ENCODE measurements at places on chromosomes 7 and 10. TPM values are rescaled to one million over a fixed set of nuclear protein-coding genes. Genes with fewer than 3 reads are reported as not detected.

DNA sequence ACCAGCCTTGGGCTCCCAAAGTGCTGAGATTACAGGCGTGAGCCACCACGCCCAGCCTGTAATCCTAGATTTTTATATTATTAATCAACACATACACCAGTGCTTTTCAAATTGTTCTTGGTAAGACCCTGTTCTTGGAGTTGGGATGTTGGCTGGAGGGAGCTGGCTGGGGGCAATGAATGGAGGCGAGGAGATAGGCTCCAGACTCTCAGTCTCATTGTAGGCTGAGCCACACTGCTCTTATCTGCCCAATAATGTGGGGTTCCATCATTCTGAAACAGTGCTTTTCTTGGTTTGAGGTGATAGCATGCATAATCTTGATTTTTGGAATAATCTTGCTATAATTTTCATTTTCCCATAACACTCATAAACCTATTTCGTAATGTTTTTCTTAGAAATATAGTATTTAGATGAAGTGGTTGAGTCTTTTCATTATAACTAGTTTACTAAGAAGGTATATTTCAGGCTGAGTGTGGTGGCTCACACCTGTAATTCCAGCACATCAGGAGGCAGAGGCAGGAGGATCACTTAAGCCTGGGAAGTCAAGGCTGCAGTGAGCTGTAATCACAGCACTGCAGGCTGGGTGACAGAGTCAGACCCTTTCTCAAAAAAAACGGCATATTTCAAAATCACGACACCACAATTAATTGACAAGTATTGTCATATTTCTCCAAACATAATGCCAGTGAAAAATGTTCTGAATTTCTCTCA, 65.1 kb upstream of the LYZL2 start:
- no peak for DNase-seq

GRCh38 chr7:134696261-134696660, 49.6 kb downstream of the BPGM start:
- DNase-seq: no peak

DNA sequence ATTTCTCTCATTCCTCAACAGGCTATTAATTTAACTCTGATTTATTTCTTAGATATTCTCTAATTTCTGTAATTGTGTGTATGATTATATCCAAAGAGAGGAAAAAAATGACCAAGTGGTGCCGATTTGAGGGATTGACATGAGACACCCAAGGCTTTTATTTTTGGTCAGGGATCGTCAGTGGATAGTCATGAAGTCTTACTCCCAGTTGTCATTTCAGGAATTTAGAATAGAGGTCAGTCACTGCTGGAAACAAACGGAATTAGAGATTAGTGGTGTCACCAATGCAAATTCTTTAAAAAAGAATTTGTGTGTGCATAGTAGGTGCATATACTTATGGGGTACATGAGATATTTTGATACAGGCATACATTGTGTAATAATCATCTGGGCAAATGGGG, 26.8 kb upstream of the AGR3 start:
- no peak for DNase-seq

- no peak for DNase-seq
Measured at GRCh38 chr10:16570731-16571130, 49.1 kb upstream of the C1QL3 start.

- DNase-seq: no peak
Measured at GRCh38 chr7:104252409-104253134, 44.8 kb upstream of the ORC5 start.

Gene DPYSL4
- total RNA-seq: 24.9 TPM

DNA sequence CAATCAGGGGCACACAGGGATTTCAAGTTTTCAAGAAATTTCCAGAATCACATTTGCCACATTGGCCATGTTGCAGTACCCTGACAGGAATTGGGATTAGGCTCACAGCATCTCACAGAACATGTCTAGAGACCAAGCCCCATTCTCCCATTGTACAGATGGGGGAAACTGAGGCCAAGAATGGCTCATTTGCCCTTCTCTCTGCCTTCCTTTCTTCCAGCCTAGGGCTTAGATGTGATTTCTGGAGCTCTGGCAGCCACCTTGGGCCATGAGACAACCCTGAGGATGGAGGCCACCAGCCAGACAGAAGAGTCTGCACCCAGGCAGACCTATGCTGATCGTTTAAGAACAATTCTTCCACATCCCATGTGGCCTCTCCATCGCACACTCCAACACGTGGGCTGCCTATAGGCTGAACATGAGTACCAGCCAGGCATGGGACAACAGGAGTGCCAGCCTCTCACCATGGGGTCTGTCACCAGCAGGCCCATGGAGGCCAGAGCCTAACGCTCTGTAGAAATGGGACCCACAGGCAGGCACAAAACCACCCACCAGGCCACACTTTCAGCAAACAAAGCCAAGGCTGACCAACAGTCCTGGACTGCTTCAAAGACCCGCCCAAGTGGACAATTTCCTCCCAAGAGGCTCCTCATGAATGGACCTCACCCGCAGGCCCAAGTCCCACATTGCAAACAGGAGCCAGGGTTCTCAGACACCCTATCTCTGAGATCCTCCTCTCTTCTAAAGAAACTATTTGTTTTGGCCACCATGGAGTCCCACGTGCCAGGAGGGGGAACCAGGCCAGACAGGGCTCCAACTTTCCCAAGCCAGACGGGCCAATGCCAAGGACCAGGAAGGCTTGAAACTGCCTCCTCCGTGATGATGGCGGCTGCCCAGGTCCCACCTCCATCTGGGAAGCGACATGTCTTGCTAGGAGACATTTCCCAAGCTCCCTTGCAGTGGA, 20.7 kb downstream of the PDGFA start:
- DNase-seq: peak; percentile 2

- no peak for DNase-seq
Measured at GRCh38 chr7:39589323-39590111, 23.3 kb downstream of the YAE1 start.

- DNase-seq: no peak
Measured at GRCh38 chr7:84088802-84089201, 105.8 kb downstream of the SEMA3A start.

Gene HABP2
- total RNA-seq: not detected

GRCh38 chr10:132551808-132552130, 14.2 kb downstream of the INPP5A start:
- no peak for DNase-seq

DNA sequence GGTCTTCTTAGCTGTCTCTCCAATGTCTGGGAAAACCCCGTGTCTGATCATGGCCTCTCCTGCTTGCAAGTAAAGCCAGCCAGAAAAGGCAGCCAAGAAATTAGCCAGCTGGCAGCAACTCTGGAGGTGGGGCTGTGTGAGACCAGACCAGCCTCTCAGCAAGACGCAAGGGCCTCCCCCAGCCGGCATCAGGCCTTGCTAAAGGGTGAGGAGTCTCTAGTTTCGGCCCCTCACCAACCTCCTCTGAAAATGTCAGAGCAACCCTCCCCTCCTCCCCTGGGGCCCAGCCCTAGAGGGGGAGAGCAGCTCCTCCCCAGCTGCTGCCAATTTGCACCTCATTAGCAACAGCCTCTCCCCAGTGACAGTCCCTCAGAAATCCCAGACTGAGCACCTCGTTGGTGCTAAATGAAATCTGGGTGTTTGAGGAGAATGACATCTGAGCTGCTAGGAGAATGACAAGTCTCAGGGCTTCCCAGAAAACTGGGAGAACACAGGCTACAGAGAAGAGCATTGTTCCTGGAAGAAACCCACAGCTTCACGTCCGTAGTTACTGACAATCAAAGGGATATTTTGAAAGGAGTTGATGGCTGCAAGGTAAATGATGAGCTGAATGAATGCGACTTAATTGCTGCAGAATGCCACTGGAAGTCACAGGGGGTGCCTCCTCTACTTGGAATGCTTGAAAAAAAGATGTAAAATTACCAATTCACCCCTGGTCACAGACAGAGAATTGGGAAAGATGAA, 25.9 kb downstream of the DGKI start:
- peak; percentile 72 for DNase-seq

Gene VWDE
- total RNA-seq: not detected

Gene REEP3
- total RNA-seq: 17.7 TPM

Gene MRPS24
- 193 TPM for total RNA-seq

GRCh38 chr7:1531979-1532455, 1.5 kb downstream of the MAFK start:
- DNase-seq: no peak

DNA sequence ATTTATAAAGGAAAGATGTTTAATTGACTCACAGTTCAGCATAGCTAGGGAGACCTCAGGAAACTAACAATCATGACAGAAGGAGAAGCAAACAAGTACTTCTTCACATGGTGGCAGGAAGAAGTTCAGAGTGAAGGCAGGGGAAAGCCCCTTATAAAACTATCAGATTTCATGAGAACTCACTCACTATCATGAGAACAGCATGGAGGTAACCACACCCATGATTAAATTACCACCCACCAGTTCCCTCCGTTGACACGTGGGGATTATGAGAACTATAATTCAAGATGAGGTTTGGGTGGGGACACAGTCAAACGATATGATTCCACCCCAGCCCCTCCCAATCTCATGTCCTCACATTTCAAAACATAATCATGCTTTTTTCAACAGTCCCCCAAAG, 124.2 kb upstream of the PCGF5 start:
- no peak for DNase-seq
